Stimulated activated CD8-positive, alpha-beta memory T cell treated with anti-CD3 and anti-CD28 coated beads, Interleukin-2, amount 100 ng/mL, for 1 hour (primary cell): ENCODE measurements at places on chromosomes 12 and 14.

DNA sequence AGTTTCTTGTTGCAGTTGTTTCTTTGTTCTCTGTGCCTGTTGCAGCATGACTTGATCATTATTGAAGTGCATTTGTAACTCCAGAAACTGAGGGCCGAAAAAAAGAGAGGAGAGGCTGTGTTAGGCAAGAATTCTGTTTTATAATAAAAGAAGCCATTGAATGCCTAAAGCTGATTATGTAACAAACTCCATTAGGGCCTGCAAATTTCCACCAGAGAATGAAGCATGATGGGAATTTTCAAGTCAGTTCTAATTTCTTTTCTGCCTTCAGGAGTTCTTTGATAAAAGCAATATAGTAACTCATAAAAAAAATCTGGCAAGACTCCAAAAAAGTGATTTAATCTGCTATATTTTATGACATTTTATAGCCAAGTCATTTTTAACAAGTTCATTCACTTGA is 156.7 kb upstream of the RASSF8 start:
- no peak for DNase-seq

DNA sequence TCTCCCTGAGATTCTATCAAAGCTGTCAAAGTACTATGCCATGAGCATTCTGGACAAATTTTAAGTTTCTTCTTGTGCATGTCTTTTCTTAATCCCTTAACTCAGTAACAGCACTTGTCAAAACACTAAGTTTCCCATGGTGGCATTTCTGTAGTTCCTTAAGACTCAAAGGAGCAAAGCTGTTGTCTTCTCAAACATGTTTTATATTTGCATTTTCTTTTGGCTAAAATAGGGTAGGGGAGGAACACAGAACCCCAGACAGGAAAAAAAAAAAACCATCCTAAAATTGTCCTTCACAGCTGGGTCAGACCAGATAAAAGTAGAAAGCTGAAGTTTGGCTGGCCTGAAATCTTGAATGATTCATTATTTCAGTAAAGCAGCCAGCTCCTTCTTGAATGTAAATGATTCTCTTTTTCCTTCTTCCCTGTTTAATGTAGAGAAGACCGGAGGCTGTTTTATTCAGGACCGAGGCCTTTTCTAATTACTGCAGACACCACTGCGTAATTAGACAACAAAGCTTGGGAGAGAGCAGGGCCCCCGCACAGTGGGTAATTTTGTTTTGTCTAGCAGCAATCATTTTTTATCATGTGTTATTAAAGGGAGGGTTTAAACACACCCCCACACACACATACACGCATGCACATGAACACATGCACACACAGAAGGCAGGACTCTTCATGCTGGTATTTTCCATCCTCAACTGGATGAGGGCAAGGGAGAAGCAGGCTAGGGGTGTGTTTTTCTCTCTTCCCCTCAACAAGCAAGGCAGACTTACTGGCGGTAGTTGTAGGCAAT is 51.0 kb downstream of the PAH start:
- DNase-seq: no peak

DNA sequence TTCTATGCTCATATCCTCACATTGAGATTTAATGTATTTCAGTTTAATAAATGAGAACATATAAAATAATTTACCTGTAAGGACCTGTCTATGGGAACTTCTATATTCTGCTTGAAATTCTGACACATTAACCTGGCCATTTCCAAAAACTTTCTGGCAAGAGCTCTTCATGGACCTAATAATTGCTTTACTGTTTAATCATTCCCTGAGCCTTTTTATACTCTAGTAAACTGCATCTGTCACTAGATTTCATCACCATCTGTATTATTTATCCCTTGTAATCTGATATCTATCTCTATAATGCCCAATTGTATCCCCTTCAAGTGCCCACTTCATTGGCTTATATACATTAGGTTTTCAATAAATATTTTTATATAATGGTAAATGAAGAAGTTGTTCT is 327.7 kb downstream of the RAD51B start:
- no peak for DNase-seq

- no peak for DNase-seq
Observed at GRCh38 chr14:39370415-39370814, 61.8 kb downstream of the FBXO33 start.

- DNase-seq: no peak
Observed at GRCh38 chr14:97213720-97214119, 416.5 kb downstream of the VRK1 start.

GRCh38 chr12:69044887-69045286 is 111.9 kb upstream of the CPM start:
- DNase-seq: no peak

GRCh38 chr12:130775953-130776856 is 60.1 kb upstream of the RIMBP2 start:
- DNase-seq: peak; percentile 15
